ENCODE measurements at places on chromosomes 11 and 22.

DNA sequence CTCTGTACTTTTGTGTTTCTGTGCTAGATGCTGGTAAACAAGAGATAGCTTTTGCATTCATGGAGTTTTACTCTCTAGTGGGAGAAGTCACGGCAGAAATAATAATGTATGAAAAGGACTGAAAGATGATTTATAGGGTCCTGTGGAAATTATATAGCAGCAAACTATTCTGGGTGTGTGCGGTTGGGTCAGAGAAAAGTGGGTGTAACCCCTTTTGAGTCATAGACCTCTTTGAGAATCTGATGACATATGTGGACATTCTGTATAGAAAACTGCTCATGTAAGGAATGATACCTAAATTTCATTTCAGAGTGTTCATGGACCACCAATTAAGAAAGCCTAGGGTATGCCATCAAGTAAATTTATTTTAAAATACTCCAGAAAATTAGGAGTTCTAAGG lies 54.4 kb downstream of the TMEM135 start:
- no peak for DNase-seq

DNA sequence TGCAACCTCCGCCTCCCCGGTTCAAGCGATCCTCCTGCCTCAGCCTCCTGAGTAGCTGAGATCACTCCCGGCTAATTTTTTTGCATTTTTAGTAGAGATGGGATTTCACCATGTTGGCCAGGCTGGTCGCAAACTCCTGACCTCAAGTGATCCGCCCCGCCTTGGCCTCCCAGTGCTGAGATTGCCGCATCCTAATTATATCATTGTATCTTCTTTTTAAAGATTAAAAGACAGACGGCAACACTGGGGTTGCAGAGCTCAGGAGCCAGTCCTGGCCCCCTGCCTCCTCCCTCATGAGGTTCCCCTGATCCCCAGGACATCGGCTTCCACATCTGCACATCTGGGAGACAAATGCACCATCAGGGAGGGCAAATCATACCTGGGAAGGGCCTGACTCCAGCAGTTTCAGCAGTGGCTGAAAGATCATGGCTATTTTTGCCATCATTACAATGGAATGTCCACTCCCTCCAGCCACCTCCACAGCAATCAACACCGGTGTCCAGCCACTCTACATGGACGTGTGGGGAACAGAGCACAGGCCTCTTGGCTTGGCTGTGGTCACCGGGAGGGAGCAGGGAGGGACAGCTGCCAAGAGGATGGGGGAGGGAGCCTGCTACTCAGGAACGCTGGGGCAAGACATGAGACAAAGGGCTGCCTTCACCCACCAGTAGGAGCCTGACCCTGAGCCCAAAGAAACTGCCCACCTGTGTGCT lies 9.2 kb upstream of the CELSR1 start:
- DNase-seq, result no peak

DNA sequence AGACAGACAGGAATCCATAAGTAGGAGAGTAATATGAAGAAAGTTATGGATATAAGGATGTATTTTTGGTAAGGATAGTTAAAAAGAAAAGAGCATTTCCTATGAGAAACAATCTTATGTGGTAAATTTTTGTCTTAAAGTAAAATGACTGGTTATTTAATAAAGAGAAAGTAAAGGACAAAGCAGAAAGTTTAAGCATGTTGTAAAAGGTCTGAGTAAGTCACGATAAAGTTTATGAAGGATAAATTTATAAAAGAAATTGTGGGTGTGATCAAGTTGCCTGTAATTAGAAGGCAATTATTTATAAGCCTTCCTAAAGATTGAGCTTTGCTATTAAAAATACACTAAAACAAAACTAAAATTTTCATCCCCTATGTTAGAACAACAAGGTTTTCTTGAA lies 314.7 kb upstream of the SYN3 start:
- DNase-seq, result no peak

GRCh38 chr22:20106205-20106848 lies 9.6 kb upstream of the RANBP1 start:
- DNase-seq, result no peak

- no peak for DNase-seq
These were observed 112.6 kb downstream of the TBC1D22A start for GRCh38 chr22:46875089-46875488.

- no peak for DNase-seq
These were observed 73.7 kb upstream of the TSPAN18 start for GRCh38 chr11:44652901-44653644.

DNA sequence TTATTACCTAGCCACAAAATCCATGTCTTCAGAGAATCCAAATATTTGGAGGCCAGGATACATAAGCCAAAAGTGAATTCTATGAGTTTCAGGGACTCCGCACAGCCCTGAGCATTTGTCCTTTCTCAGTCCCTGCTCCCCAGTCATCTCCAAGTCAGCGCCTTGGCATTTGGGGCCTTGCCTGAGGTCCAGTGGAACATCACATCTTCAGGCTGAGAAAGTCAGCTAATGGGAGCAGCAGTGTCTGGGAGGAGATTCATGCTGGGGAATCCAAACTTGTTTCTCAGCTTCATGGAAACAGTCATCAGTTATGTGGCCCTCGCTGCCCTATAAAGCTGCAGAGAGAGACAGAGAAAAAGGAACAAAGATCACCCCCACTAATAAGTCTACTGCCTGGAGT lies 70.9 kb downstream of the BARX2 start:
- DNase-seq, result no peak

Data from CD4-positive, alpha-beta T cell treated with Interleukin-21 for 1 hour (primary cell).